ENCODE measurements at places on chromosomes 11 and 22. TPM values are rescaled to one million over a fixed set of nuclear protein-coding genes. Genes with fewer than 3 reads are reported as not detected.

The OR52I1 gene
- 0.45 TPM for total RNA-seq

The TMEM132A gene
- 74.0 TPM for total RNA-seq

The BRMS1 gene
- total RNA-seq, result 49.6 TPM

The MISFA gene
- total RNA-seq, result 1.7 TPM

The LSP1 gene
- 16.1 TPM for total RNA-seq

The LRP5 gene
- 5.3 TPM for total RNA-seq

The ACAD8 gene
- total RNA-seq, result 19.0 TPM

The OR52B4 gene
- not detected for total RNA-seq

The EHF gene
- 69.5 TPM for total RNA-seq

The SLC36A4 gene
- total RNA-seq, result 16.5 TPM

The AHNAK gene
- 5.9 TPM for total RNA-seq

The CXCR5 gene
- total RNA-seq, result 0.14 TPM

The SLC25A45 gene
- 8.5 TPM for total RNA-seq

The ALDH3B2 gene
- total RNA-seq, result 0.57 TPM

The GRAP2 gene
- 0.69 TPM for total RNA-seq

The APOL4 gene
- 17.9 TPM for total RNA-seq

The RASGRP2 gene
- 5.5 TPM for total RNA-seq

The KCNE3 gene
- total RNA-seq, result 3.0 TPM

The TRIM49 gene
- not detected for total RNA-seq

The TEAD1 gene
- 22.2 TPM for total RNA-seq

The OR56A5 gene
- total RNA-seq, result not detected

The THYN1 gene
- 97.0 TPM for total RNA-seq

The TSSK2 gene
- not detected for total RNA-seq

The FOXR1 gene
- total RNA-seq, result not detected

The FXYD2 gene
- total RNA-seq, result 1.6 TPM

The MRGPRX3 gene
- not detected for total RNA-seq

The OR51E2 gene
- total RNA-seq, result 0.22 TPM

The LINC01488 gene
- 0.36 TPM for total RNA-seq

The SLC37A2 gene
- total RNA-seq, result 1.3 TPM

The APIP gene
- 64.6 TPM for total RNA-seq

The TMEM223 gene
- total RNA-seq, result 13.6 TPM

The SCGB2A2 gene
- total RNA-seq, result 0.14 TPM

The TMEM45B gene
- not detected for total RNA-seq

The OR1S2 gene
- total RNA-seq, result not detected

The RFPL2 gene
- total RNA-seq, result 1.3 TPM

The OVCH2 gene
- not detected for total RNA-seq

The PPM1F gene
- total RNA-seq, result 12.3 TPM

The RAG2 gene
- total RNA-seq, result 1.3 TPM

The UBQLNL gene
- total RNA-seq, result 0.21 TPM

The TBX10 gene
- total RNA-seq, result 0.22 TPM

The P4HA3 gene
- 0.64 TPM for total RNA-seq

The TUB gene
- total RNA-seq, result 46.8 TPM

The MUC6 gene
- 1.8 TPM for total RNA-seq

The NRXN2 gene
- 101 TPM for total RNA-seq

The BAIAP2L2 gene
- total RNA-seq, result 0.26 TPM

The ACRV1 gene
- total RNA-seq, result 0.41 TPM

The HEPN1 gene
- not detected for total RNA-seq

The OR6T1 gene
- total RNA-seq, result 0.53 TPM

The MPPED2 gene
- total RNA-seq, result 12.5 TPM

Data from motor neuron (in vitro differentiated cells).